Suprapubic skin (tissue), 4 donors: ENCODE measurements at places on chromosomes 7 and 10. TPM values are rescaled to one million over a fixed set of nuclear protein-coding genes. Genes with fewer than 3 reads are reported as not detected.

The SPDYE9 gene
- total RNA-seq, result not detected

The HPSE2 gene
- 1.0 TPM for total RNA-seq

The PRLHR gene
- not detected for total RNA-seq

The PARD3 gene
- total RNA-seq, result 117 TPM

The GLRX3 gene
- 35.7 TPM for total RNA-seq

DNA sequence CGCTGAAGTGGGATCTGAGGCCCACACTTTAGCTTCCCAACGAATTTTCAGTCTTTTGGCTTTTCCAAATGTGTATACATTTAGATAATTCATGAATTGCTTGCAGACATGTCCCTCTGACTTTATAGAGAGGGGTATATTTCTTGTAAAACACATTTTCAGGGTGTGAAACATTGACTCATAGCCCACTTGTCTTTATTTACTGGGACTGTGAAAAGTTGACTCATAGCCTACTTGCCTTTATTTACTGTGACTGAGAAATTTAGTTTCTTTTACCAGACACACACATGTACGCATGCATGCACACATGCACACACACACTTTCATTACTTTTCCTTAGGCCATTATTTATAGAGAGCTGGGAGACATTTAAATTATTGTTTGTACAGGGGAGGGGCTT lies 79.1 kb downstream of the VTI1A start:
- no peak overlapping the region for H3K27ac ChIP-seq
- H3K4me1 ChIP-seq, result no peaks in the 10 kb centered on the region
- no peaks in the 10 kb centered on the region for H3K36me3 ChIP-seq
- H3K4me3 ChIP-seq, result no peak overlapping the region
- no peaks in the 10 kb centered on the region for H3K27me3 ChIP-seq

- H3K4me1 ChIP-seq, result peaks cover 22% of the 10 kb centered on the region
- no peaks in the 10 kb centered on the region for H3K36me3 ChIP-seq
These were observed 16.3 kb upstream of the ZMIZ1 start for GRCh38 chr10:79052291-79053080.

DNA sequence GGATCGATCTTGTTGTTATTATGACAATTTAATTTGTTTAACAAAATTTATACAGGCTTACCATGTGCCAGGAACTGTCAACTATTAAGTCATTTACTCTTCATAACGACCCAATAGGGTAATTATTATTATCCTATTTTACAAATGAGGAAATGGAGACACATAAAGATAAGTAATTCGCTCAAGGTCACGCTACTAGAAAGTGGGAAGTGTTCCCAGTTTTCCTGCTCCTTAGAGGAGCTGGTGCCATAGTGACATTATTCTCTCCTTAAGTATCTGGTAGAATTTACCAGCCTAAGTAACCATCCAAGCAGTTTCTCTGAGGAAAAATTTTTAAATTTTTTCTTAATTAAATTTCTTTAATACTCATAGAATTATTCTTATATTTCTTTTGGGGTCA lies 360.9 kb upstream of the RNF32 start:
- H3K27ac ChIP-seq, result no peak overlapping the region
- no peaks in the 10 kb centered on the region for H3K36me3 ChIP-seq
- no peak overlapping the region for H3K4me3 ChIP-seq
- no peak for DNase-seq

DNA sequence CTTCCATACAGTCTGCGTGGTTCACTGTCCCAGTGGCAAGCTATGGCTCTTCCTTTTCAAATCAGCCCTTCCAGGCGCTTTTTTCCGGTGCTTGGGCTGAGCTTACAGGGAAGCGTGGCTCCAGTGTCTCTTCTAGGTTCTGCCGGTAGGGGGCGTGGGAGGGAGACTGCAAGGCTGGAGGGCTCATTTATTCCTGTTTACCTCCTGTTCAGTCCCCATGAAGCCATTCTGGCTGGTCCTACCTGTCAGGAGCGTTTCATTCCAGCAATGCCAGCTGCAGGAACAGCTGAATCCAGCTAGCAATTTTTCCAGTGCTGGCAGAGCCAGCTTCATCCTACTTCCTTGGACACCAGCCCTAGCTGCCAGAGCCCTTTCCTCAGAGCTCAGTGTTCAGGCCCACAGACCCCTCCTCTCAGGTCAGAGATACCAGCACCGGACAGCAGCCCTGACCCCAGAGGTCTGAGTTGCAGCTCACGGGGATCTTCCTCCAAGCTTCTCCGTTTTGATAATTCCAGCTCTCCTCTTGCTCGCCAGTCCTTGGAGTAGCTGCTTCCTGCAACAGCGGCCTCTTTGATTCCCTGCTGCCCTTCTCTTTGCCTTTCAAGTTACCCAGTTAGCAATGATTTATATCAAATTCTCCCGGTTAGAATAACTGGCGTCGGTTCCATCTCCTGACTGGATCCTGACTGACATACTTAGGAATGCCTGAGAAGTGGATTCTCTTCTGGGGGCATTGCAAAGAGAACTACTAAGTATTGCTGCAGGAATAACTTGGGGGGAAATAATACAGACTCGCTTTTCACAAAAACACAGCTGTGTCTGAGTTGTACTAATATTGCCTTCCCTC lies 129.8 kb downstream of the FRMD4A start:
- H3K4me3 ChIP-seq, result no peak overlapping the region
- DNase-seq, result no peak
- H3K36me3 ChIP-seq, result no peaks in the 10 kb centered on the region
- peaks cover 44% of the 10 kb centered on the region for H3K27me3 ChIP-seq
- H3K27ac ChIP-seq, result no peak overlapping the region
- no peaks in the 10 kb centered on the region for H3K4me1 ChIP-seq

GRCh38 chr7:98303906-98304305 lies 22.4 kb downstream of the BRI3 start:
- no peak overlapping the region for H3K27ac ChIP-seq
- no peak for DNase-seq
- H3K27me3 ChIP-seq, result no peaks in the 10 kb centered on the region
- H3K4me1 ChIP-seq, result no peaks in the 10 kb centered on the region
- no peak overlapping the region for H3K4me3 ChIP-seq
- peaks cover 63% of the 10 kb centered on the region for H3K36me3 ChIP-seq

GRCh38 chr7:43791665-43792064 lies 33.2 kb downstream of the BLVRA start:
- H3K36me3 ChIP-seq, result peaks cover 57% of the 10 kb centered on the region
- H3K4me1 ChIP-seq, result no peaks in the 10 kb centered on the region
- no peak for DNase-seq
- no peak overlapping the region for H3K27ac ChIP-seq

GRCh38 chr10:98405422-98405821 lies 9.6 kb downstream of the PYROXD2 start:
- peaks cover 10% of the 10 kb centered on the region for H3K4me1 ChIP-seq
- H3K36me3 ChIP-seq, result peaks cover 2% of the 10 kb centered on the region
- no peak overlapping the region for H3K4me3 ChIP-seq
- DNase-seq, result no peak
- H3K27me3 ChIP-seq, result no peaks in the 10 kb centered on the region
- no peak overlapping the region for H3K27ac ChIP-seq

DNA sequence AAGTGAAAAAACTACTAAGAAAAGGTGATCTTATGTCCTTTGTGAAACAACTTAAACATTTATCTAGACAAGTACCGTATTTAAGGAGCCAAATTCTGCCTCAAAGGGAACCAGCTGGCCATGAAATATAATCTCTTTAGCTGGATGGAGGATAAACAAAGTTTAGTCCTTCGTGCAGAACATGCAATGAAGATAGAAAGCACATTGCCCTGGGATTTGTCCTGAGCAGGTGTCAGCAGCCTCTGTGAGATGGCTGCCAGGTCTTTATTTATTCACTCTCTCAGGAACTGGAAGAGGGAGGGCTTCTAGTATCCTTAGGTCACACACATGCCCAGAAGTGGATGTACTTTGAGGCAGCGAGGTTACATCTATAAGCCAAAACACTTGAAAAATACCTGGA lies 57.4 kb upstream of the CASD1 start:
- no peaks in the 10 kb centered on the region for H3K36me3 ChIP-seq
- H3K27me3 ChIP-seq, result no peaks in the 10 kb centered on the region
- H3K27ac ChIP-seq, result no peak overlapping the region
- H3K4me3 ChIP-seq, result no peak overlapping the region
